ENCODE measurements at places on chromosomes 12 and 14.

GRCh38 chr12:13390918-13391317 lies 194.4 kb downstream of the EMP1 start:
- DNase-seq = no peak

DNA sequence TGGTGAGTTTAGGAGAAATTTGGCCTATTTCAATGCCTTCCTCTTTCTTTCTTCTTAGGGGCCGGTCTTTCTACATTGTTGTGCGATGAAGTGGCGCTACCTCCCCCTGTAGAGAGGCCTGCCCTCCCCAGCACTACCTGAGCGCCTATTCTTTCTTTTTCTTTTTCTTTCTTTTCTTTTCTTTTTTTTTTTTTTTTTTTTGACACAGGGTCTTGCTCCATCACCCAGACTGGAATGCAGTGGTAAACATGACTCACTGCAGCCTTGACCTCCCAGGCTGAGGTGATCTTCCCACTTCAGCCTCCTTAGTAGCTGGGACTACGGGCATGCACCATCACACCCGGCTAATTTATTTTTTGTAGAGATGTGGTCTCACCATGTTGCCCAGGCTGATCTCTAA lies 136.1 kb upstream of the MAX start:
- DNase-seq = no peak

- no peak for DNase-seq
Measured at GRCh38 chr14:23877538-23878180, 75.9 kb upstream of the DHRS4 start.

GRCh38 chr12:41184864-41185263 lies 3.3 kb upstream of the PDZRN4 start:
- no peak for DNase-seq

DNA sequence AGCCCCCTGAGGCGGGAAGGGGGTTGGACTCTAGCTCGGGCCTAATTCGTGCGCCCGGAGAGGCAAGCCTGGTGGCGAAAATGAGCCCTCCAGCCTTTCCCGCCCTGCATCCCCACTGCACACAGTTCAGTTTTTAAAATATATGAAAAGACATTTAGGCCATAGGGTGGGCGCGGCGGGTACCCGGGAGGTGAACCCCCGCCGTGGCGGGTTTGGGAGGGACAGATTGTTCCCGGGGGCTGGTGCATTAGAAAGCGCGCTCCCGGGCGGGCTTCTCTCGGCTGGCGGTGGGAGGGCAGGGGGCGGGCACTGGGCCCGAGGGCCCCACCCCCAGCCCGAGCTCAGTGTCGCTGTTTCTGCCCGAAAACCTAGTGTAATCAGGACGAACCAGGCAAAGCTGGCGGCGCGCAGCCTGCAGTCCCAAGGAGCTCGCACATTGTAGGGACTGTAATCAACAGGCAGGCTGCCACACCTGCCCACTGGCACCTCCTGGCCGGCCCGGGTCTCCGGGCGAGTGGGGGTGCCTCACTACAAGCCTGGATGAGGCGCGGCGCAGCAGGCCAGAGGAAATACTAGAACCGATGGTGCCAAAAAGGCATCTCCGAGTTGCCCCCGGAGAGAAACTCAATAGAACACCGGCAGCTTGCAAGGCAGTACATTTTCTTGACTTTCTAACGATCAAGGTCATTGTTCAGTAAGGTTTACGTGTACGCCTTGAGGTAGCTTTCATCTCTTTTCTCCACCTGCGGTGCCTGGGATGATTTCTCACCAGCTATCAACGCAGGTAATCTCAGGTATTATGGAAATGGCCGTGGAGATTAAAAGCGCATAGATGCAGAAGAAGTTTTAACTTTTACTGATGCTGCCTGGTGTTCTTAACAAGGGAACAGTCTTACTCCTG lies 764 bp upstream of the SPTB start:
- peak; percentile 12 for DNase-seq

DNA sequence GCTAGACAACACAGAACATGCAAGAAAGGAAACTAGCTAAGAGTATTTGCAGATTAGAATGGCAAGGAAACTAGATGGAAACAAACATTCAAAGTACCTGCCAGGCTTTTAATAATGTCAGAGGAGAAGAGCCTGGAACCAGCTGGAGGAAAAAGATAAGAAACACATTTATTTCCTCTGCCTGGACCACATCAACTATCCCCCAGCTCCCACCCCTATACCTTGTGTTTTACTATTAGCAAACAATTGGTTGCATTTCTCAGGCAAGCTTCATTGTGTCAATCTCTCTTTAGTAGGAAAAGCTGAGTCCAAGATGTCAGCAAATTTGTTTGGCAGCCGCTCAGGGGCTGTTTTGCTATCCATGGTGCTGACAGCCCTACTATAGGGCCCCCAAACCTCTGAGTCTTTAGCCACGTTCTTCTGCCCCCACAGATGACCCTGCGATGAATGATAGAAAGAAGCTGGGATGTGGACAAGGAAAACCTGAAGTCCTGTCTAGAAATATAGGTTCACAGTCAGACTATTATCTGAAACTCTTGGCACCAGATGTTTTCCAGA lies 11.6 kb upstream of the SYNDIG1L start:
- DNase-seq = no peak

DNA sequence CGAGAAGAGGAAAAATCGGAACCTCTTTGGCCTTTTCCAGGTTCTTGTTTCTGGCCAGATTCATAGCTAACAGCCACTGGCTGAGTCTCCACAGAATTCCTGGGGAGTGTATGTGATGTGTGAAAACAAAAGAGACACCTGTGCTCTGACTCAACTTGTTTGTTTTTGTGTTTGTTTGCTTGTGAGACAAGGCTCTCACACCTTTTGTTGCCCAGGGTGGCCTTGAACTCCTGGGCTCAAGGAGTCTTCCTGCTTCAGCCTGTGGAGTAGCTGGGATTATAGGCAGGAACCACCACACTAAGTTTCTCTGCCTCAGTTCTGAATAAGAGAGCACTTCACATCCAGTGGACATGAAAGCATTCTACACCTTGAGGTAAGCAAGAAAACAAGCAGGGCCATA lies 22.7 kb downstream of the MFAP5 start:
- DNase-seq = no peak

DNA sequence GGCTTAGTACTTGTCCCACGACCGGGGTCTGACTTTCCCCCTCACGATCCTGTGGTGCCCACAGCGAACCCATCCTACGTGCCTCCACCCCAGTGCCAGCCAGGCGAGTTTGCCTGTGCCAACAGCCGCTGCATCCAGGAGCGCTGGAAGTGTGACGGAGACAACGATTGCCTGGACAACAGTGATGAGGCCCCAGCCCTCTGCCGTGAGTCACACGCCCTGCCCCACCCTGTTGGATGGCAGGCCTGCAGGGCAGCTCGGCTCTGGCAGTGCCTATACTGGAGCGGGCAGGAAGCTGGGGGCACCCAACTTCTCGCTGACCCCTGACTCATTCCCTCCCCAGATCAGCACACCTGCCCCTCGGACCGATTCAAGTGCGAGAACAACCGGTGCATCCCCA lies 18.3 kb upstream of the LRP1-AS start:
- DNase-seq = no peak

DNA sequence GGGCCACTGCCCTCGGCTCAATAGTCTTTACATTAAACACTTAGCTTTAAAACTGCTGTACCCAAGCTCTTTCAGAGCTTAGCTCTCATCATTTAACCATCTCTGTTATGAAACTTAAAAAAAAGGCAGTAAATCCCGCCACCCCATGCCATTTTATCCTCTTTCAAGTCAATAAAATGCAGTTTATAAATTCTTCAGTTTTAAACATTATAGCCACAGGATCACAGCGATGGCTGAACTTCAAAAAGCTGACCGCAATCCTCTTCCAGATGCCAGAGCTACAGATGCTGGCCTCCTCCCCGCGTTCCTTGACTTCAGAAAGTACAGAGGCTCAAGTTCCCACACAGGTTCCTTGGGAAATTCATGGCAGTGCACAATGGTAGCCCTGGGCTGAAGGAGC lies 4.2 kb downstream of the OR10G3 start:
- no peak for DNase-seq

- no peak for DNase-seq
Measured at GRCh38 chr14:99627100-99627499, 17.8 kb upstream of the HHIPL1 start.

- DNase-seq = no peak
Measured at GRCh38 chr12:106030210-106031071, 108.3 kb downstream of the NUAK1 start.

DNA sequence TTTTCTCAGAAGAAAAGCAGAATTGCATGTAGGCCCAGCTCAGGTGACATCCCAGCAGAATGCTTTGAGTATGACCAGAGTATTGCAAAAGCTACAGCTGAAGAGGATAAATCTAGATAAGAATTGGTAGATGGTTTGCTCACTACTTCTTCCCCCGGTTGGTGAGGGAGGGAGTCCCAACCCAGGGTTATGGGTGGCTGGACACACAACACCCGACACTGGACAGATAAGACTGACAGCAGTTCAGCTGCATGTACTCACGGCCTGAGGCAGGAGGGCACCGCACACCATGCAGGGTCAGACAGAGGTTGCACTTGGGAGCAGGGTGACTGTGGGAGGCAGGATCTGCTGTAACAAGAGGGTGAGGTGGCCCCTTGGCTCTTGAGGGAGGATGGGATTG lies 1.7 kb upstream of the CLEC4C start:
- DNase-seq = no peak

GRCh38 chr14:56995010-56995409 lies 184.7 kb upstream of the OTX2 start:
- no peak for DNase-seq

GRCh38 chr14:66009089-66009488 lies 477.1 kb upstream of the CCDC196 start:
- no peak for DNase-seq

DNA sequence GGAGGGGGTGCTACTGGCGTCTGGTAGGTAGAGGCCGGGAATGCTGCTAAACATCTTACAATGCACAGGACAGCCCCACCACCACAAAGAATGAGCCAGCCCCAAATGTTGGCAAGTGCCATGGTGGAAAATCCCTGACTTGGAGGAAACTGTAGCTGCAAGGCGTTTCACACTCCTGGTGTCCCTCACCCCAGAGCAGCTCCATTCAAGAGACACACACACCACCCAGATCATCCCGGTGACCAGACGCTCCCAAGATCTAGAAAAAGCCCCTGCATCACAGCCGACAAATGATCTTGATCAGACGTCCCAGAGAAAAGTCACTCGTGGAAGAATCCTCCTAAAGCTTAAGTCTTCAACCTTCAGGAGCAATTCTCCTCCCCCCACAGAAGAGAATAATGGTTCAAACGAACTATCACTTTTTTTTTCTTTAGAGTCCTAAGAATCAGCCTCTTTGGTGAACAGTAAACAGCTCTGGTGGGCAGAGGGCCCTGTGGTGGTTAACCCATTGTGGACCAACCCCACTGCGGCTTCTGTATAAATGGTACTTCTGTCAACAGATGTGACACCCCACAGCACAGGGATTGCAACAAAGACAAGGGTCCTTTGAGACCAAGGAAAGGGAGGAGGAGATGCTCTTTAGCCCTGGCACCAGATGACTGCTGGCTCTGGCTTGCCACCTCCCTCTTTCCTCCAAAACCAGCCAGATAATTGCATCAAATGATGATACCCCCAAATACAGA lies 2.7 kb downstream of the GLTP start:
- DNase-seq = no peak

GRCh38 chr12:67752226-67752732 lies 103.7 kb downstream of the DYRK2 start:
- DNase-seq = no peak

GRCh38 chr12:124750149-124750656 lies 113.5 kb downstream of the SCARB1 start:
- no peak for DNase-seq

- DNase-seq = no peak
Measured at GRCh38 chr14:63375769-63376168, 57.0 kb upstream of the GPHB5 start.

GRCh38 chr12:9731797-9732196 lies 1.1 kb downstream of the CLECL1 start:
- no peak for DNase-seq

GRCh38 chr12:19799895-19800602 lies 360.8 kb downstream of the AEBP2 start:
- no peak for DNase-seq

DNA sequence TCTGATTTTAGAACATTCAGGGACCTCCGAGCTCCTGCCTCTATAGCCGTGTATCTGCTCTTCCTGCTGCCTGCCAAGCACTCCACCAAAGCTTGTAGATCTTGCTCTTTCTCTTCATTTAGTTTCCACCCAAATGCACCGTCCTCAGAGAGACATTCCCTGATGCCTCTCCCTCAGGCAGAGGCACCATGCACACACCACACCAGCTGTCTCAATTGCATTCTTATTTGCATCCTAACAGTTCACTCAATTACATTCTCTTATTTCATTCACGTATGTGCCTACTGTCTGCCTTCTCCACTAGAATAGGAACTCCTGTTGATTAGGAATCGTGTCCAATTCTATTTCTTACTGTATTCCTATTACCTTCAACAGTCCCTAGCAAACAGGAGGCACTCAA lies 845.4 kb upstream of the TMEM132C start:
- DNase-seq = no peak

DNA sequence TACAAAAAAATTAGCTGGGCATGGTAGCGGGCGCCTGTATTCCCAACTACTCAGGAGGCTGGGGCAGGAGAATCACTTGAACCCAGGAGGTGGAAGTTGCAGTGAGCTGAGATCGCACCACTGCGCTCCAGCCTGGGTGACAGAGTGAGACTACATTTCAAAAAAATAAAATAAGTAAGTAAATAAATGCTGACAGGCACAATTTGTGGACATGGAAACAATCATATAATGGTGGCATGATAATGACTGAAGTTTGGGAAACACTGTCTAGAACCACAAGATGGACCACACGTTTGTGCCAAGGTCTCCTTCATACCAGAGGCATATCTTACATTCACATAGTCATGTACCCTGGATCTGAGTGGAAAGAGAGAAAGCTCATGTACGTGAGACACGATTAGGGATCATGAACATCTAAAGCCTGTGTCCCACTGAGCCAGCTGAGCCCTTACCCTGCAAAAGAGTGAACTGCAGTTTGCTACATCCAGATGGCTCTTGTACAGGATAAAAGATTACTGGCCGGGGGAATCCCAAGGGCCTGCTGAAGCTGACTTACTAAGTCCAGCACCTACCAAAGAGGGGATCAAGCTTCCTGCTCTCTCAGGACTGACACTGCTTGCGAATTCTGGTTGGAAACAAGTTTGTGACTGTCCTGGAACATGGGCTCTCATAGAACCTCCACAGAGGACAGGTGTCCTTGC lies 62.9 kb downstream of the TRAFD1 start:
- no peak for DNase-seq

- no peak for DNase-seq
Measured at GRCh38 chr12:5535541-5535940, 103.6 kb downstream of the NTF3 start.

DNA sequence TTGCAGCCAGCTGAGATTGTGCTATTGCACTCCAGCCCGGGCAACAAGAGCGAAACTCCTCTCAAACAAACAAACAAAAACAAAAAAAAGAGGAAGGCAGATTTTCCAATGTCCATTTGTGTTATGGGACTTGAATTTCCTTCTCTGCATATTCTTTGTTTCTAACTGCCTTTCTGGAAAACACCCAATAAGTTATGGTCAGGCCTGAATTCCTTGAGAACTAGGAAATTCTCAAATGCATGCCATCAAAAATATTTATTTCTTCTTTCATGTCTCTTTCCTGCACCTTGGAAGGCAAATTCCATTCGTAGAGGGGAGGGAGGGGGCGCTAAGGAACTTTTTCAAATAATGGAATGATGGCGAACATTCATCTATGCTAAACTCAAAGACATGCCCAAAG lies 117.6 kb upstream of the TMCC3 start:
- no peak for DNase-seq

- DNase-seq = no peak
Measured at GRCh38 chr14:24298892-24299254, 707 bp downstream of the DHRS1 start.

GRCh38 chr12:53543539-53543938 lies 36.3 kb upstream of the NPFF start:
- DNase-seq = peak; percentile 1

GRCh38 chr14:39847194-39847593 lies 415.0 kb upstream of the FBXO33 start:
- no peak for DNase-seq
